ENCODE measurements at places on chromosomes 4 and X.

GRCh38 chr4:57200799-57201327, 90.7 kb upstream of the IGFBP7 start:
- DNase-seq: no peak

DNA sequence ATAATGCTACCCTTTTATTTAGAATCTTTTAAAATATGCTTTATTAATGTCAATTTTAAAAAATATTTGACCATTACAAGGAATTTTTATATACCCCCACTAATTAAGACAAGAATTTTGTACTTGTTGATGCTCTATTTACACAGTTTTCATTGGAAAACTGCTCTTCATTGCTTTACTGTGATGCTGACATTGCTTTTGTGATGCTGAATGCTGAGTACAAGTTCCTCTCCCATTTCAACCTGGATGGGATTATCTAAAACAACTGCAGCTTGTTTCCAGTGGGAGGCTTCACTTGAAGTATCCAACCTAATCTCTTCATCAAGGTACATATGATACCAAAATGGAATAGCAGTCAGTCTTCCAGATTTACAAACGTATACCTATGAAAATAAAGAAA, 21.2 kb downstream of the TMEM184C start:
- no peak for DNase-seq

DNA sequence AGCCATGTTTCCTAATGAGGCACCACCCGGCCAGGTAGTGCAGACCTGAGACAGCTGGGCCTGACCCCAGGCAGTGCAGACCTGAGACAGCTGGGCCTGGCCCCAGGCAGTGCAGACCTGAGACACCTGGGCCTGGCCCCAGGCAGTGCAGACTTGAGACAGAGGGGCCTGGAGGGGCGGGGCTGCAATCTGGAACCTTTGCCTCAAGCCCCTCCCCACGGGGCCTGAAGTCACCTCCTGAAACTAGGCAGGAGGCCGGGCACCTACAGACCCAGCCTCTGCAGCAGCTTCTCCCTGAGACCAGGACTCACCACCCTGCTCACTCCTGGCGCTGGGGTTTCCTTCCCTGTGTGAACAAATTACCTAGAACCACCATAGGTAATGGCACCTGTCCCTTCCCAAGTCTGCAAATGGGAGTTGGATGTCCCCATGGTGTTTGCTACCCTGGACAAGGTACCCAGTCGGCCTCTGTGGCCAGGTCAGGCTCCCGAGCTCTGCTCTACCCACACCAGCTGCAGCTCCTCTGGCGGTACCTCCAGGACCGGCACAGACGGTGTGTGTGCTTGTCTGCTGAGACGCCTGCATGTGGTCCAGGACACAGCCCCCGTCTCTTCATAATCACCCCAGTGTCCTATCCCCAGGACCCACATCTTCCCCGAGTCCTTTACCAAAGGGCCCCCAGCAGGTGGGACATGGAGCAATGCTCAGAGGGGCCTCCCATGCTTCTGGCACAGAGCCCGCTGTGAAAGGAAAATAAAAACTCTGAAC, 53.1 kb upstream of the C4orf50 start:
- DNase-seq: no peak

- DNase-seq: no peak
Observed at GRCh38 chr4:160364217-160364616, 1261.3 kb downstream of the RAPGEF2 start.

- no peak for DNase-seq
Observed at GRCh38 chr4:38684271-38684670, 20.3 kb downstream of the KLF3 start.

DNA sequence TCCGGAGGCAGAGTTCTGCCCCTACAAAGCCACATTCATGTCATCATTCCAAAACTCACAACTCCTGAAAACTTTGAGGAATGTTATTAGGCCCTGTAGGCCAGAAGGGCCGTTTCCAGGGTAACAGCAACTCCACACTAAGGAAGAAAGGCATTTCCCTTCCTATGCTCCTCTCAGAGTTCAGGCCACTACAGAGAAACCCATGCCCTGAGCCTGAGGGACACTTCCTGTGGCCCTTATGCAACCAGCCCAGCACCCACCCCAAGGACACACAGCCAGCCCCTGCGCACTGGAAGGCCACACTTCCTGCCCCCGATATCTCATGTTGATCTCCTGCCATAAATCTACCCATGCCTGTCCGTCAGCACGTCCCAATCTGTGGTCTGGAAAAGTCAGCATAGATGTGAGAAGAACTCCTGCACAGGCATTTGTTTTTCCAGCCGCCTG, 289.3 kb downstream of the BCOR start:
- DNase-seq: peak; percentile 15

DNA sequence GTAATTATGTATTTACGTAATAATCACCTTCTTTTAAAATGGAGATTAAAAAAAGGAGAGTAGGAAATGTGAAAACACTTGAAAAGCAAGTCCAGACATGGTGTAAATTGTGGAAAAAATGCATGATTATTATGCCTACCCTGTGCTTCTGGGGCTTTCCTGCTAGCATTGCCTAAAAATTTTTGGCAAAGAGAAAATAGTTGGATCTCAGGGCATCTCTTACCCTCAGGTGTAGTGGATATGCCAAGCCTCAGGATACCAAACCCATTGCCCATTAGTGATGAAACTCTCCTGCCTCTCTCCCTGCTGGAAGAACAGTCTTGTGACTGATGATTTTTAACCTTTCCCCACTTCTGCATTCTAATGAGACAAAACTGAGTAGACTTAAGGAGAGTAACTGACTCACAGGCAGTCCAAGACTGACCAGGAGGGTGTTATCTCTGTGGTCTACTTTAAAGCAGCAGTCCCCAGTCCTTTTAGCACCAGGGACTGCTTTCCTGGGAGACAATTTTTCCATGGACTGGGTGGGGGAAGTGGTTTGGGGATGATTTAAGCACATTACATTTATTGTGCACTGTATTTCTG, 174.6 kb downstream of the ZNF330 start:
- DNase-seq: no peak

DNA sequence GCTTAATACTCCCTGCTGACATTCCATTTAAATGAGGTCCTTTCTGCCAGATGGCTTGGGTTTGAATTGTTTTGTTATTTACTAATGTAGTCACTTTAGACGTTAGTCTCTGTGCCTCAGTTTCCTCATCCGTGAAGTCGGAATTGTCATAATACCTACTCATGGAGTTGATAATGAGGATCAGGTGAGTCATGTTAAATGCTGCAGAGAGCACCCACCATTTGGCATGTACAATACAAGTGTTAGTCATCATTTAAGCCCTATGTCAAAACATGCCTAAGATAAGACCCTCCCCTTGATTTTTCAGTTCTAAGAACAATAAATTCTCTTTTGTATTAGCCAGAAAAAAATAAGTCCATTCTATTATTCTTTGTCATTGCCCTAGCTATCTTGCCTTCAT, 534.8 kb upstream of the HTR2C start:
- no peak for DNase-seq

GRCh38 chr4:138736362-138736761, 279.2 kb upstream of the NOCT start:
- DNase-seq: no peak

DNA sequence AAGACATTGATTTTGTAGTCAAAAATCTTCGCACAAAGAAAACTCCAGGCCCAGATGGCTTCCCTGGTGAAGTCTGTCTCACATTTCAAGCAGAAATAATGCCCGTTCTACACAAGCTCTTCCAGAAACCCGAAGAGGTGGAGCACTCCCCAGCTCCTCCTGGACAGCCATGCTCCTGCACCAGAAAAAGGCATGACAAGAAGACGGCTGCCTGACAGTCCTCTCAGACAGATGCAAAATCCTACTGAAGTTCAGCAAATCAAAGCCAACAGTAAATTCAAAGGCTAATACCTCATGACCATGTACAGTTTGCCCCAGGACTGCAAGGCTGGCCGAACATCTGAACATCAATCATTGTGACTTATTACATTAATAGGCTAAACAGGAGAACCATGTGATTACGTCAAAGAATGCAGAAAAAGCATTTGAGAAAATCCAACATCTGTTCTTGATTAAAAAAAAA, 30.8 kb upstream of the MXD4 start:
- DNase-seq: peak; percentile 71

DNA sequence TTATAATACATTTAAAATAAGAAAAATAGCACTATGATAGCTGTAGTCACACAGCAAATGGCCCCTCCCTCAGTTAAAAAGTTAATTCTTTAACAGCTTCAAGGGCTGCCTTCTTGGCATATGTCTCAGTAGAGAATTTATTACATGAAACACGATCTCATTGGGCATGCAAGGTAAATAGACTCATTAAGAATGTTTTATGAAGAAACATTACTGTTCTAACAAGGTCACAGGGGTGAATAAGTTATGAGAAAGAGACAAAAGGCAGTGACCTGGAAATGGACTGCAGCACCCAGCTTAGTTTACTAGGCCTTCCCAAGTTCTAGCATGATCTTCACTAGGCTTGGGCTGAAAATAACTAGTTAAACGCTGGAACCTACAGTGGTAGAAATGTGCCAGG, 277.7 kb downstream of the NR3C2 start:
- DNase-seq: no peak

- DNase-seq: no peak
Observed at GRCh38 chr4:84220990-84221389, 278.1 kb downstream of the NKX6-1 start.

DNA sequence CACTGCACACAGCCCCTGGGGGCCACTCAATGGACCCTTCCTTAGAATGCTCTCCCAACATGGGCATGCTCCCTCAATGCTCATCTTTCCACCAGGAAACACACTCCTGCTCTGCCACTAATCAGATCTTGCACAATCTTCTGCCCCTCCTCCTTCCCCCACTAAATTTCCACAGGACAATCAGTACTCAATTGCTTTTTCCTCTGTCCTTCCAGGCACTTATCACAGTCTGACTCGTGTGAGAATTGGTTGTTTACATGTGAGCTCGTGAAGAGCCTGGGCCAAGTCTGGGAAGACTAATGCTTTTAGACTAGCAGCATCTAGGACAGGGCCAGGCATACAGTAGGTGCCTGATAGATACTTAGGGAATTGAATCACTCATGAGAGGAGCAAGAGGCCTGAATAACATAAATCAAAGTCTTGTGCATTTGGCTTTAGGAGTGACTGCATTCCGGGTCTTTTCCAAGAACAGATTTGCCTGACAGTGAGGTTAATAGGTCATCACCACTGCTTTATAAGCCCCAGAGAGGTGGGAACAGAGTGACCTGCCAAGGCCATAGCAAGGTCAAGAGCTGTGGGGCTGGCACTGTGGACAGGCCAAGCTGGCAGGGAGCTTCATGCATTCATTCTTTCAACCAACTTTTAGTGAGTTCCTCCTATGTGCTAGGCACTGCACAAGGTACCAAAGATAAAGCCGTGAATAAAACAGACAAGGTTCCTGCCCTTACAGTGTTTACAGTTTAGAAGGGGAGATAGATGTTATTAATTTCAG, 55.0 kb downstream of the PRPS1 start:
- DNase-seq: peak; percentile 24

DNA sequence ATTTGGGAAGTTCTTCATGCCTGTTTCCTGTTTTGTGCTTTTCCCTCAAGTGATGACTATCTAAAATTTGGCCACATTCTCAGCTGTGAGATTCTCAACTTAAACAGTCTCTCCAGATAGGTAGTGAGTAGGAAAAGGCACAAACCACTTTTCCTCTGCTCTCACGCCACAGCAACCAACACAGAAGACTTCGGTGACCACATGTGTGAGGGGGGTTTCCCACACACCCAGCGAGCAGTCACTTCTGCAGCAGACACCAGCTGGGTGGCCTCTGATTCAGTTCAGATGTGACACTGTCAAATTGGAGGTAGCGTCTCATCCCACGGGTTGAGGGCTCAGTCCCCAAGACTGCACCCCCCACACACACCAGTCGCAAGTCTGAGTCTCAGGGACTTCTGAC, 25.1 kb upstream of the CLDN34 start:
- no peak for DNase-seq

- no peak for DNase-seq
Observed at GRCh38 chrX:53711436-53711835, 24.9 kb upstream of the HUWE1 start.

DNA sequence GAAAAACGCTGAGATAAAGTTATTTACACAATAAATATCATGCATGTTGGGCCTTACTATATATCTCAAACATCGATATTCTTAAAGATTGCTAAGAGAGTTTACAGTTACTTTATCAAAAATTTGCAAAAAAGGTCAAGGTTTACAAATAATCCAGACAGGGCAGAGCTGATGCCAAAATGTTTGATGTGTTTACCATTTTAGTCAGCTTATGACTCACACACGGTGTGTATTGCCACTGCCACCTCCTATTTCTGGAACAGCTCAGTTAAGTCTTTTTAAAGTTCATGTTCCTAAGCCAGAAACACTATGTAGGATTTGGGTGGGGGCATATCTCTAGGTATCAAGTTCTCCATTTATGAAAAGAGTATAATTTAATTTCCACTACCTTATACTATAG, 580.6 kb downstream of the INPP4B start:
- no peak for DNase-seq

DNA sequence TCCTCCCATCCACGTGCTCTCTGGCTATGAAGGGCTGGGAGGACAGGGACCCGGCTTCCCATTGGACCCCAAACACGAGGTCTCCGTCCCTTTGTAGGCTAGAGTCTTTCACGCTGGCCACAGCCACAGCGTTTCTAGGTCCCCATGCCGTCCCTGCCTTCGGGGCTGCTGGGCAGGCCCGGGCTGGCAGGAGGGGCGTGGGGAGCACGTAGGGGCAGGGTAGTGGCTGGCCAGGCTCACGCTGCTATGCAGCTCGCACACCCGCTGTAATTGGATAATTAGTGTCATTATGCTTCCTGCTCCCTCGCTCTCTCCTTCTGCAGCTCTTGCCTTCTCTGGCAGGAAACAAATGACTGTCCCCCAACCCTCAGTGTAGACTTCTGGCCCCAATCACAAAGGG, 9.8 kb downstream of the ATP2B3 start:
- DNase-seq: no peak

- no peak for DNase-seq
Observed at GRCh38 chrX:31227250-31227649, 155.4 kb upstream of the FTHL17 start.

- no peak for DNase-seq
Observed at GRCh38 chrX:74286950-74287740, 16.8 kb upstream of the ZCCHC13 start.

DNA sequence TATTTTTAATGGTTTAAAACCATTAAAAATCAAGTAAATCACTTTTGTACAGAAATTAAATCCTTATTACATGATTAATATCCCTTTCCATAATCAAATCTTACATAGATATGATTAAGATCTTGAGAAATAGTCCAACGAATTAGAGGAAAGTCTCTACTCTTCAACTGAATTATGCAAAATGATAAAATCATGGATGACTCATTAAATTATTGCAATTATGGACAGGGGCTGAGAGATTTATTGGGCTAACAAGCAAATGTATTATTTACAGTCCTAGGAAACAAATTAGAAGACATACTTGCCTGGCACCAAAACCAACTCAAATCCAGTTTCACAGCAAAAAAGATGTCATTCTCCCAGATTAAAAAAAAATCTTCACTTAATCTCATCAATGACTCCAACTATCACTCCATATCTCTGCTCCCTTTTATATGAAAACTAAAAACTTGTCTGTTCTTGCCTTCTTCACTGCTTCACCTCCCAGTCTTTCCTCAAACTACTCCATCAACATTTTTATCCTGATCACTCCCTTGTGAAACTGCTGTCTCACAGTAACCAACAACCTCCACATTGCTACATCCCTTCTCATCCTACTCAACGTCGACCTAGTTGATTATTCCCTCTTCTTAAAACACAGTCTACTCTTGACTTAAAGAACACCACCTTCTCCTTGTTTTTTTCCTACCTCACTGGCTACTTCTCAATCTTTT, 18.4 kb upstream of the DDX60 start:
- no peak for DNase-seq
